ENCODE measurements at places on chromosomes 1 and 21.

DNA sequence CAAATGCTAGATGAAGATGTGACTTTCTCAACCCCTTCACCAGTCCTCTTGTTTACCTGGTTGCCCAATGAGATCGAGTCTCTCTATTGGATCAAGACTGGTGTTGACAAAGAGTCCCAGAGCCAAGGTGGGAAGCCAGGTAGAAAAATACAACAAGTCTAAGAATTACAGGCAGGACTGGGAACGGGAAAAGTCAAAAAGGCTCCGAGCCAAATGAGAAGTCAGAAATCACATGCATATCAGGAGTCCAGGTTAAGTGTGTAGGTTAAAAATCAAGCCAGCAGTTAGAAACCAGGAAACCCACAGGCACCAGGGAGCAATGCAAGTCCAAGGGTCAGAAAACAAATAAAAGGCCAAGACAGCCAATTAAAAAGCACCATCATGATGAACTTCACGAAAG is 27.4 kb upstream of the DUSP23 start:
- no peak for DNase-seq

DNA sequence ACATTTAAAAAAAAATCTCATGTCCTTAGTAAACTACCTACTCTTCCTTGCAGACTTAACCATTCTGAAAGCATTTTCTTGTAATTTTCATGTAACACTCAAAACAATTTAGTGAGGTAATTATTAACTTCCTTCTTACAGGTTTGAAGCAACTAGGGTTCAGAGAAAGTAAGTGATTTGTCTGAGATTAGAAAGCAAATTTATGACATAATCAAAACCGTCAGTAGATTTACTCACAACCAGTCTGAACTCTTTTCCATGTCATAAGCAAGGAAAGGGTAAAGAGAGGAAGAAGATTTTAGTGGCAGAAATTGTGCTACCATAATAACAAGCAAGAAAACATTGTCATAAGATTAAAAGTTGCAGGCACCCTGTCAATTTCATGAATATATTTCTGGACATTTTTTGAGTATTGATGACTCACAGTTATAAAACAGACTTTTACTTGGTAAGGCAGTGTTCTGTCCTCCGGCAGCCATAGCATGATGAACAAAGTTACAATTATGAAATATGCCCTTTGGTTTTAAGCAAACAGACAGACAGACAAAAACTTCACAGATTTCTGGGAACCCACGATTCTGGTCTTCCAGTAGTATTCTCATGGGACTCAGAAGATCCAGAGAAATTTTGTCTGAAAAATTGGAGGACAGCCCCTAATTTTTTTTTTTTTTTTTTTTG is 707.2 kb downstream of the RWDD3 start:
- no peak for DNase-seq

DNA sequence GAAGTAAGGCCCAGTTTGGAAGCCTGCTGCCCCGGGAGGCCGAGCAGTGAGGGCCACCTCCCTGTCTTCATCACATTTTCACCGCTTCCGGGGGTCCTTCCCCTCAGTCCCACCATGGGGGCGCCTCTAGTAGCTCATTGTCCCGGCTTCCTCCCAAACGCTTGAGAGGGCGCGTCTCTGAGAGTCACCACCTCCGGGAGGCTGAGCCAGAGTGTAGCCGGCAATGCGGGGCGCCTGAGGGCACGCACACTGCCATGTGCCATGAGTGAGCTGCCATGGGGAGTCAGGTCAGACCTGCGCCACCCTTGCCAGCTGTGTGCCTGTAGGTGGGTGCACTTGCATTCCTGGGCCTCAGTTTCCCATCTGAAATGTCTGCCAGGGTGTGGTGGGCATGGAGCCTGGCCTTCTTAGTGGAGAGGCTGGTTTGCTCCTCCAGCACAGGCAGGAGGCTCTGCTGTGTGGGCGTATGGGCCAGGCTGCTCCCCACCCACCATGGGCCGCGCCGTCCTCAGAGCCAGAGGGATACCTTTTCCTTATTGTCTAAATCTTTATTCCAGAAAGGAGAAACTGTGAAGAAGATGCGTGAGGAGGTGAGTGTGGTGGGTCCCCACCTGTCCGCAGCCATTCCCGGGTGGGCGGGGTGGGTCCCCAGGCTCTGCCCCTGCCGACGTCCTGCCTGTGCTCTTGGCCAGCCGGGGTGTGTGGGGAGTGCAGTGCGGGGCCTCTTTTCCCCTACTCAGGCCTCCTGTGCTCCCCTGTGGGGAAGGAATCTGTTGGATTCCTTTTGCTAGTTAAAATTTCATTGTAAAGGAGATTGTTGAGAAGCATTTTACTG is 81.3 kb upstream of the COL6A1 start:
- no peak for DNase-seq

GRCh38 chr21:19785941-19786340 is 1212.3 kb upstream of the NCAM2 start:
- DNase-seq = no peak

DNA sequence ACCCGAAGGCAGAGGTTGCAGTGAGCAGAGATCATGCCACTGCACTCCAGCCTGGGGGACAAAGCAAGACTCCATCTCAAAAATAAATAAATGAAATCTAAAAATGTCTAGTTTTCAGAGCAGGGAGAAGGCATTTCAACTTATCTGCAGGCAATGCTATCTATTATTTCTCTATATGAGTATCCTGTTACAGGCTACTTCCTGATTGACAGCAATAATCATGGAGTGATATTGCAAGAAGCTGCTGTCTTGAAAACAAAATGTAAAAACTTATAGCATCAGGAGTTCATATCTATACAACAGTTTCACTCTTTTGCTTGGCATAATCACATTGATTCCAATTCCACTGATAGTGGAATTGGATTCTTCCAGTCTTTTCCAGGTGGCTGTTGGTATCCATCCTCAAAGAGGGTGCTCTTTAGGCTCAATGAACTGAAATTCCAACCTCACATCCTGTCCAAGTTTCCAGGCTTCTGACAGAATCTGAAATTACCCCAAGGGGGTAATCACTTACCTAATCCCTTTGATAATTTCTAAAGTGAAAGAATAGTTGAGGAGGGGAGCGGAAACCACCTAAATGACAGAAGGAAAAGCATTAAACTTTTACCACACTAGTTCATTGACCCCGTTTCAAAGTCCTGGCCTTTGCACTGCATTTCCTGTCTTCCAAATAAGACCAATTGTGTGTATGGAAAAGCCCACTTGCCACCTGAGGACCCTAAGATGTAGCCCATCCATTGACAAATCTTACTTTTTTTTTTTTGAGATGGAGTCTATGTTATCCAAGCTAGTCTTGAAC is 107.6 kb downstream of the GLUL start:
- DNase-seq = no peak

- no peak for DNase-seq
Observed at GRCh38 chr1:67555461-67556296, 125.5 kb upstream of the SERBP1 start.

GRCh38 chr1:68459796-68460195 is 10.0 kb upstream of the RPE65 start:
- DNase-seq = no peak

DNA sequence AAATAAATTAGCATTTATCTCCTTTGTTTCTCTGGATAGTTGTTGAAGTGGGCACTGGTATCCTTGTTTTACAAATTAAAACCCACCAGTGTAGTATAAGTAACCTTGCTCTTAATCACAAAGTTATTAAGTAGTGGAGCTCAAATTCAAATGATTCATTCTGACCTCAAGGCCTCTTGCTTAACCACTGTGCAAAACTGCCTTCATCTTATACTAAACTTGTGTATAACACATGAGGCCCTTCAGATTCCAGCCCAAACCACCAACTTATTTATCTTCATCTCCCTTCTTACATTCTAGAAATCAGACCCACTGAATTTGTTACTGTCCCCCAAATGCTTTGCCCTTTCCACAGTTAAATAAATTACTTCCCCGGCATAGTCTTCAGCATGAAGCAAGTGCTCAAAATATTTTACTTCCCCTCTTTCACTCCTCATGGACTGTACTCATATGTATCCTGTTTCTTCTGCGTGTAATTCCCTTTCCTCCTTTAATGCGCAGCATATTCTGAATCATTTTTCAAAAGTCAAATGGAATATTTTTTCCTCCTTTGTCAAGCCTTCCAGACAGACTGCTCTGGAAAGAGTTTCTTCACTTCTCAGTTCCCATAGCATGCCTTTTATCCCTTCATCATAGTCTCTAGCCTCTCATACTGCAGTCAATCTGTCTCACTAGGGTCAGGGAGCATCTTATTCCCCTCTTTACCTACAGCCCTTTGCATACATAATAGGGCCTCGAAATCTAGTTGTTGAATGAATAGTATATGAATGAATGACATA is 19.0 kb upstream of the DNASE2B start:
- DNase-seq = no peak

DNA sequence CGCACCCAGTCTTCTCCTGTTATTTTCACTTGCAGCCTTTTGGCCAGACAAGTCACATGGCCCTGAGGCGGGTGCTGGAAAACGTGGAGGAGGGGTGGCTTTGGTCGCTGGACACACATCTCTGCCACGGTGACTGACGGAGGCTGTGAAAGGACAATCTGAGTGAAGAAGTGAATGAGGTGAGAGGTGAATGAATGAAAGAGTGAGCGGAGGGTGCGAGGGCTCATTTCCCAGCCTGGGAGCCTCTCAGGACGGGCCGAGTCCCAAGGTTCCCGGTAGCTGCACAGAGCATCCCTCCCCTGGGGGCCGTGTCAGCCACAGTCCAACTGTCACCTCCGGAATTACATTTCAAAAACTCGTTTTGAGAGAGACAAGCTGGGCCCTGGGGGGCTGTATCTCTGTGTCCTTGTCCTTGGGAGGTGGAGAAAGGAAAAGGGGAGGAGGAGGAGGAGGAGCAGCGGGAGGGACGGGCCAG is 89.6 kb downstream of the UBIAD1 start:
- DNase-seq = no peak

- DNase-seq = no peak
Observed at GRCh38 chr1:184893695-184894094, 80.6 kb downstream of the NIBAN1 start.

GRCh38 chr1:57254022-57254421 is 169.8 kb downstream of the DAB1 start:
- no peak for DNase-seq

- no peak for DNase-seq
Observed at GRCh38 chr1:230568676-230569075, 73.6 kb upstream of the COG2 start.

GRCh38 chr1:236429715-236430274 is 35.7 kb downstream of the EDARADD start:
- DNase-seq = no peak

GRCh38 chr21:41374177-41374712 is 12.4 kb downstream of the MX2 start:
- no peak for DNase-seq

DNA sequence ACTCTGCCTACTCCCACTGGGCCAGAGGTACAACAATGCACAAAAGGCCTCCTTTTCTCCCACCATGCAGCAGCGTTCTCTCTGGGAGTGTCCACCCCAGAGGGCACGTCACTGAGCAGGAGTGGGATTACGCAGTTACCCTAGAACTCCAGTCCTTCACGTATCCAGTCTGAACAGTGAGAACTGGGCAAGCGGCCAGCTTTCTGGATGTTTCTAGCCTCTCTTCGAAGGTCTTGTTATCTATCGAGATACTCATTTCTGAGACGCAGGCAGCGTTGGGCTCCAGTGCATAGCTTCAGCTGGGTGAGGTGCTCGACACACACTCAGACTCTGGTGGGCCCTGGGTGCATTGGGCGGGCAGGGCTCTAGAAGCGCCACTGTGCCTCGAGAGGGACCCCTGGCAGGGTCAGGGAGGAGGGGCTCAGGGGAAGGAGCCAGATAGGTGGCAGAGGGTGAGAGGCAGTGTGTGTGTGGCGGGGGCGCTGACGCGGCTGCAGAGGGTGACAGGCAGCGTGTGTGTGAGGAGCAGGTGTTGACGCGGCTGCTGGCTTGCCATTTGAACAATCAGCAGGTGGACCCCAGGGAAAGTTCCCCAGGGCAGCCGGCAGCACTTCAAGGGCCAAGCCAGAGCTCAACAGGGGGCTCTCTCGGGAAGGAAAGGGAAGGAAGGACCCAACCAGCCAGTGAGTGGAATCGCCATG is 27.9 kb downstream of the PRDM15 start:
- no peak for DNase-seq

DNA sequence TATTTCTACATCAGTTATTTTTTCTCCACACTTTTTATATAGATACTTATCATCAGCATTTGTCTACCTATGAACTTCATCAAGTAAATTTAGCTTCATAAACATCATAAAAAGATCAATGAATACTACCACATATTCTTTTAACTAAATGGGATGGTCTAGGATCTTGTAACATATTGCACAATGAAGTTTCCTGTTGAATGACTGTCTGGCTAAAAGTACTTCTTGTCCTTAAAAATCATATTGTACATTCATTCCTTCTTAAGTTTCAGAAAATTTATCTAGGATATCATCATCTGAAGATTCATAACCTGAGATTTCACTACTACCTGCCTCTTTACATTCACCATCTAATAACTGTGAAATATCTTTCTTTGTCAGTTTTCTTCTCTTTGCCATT is 69.0 kb downstream of the MAGI3 start:
- DNase-seq = no peak

Data from T-helper 2 cell (primary cell).